ENCODE measurements at places on chromosomes 16 and 17.

- no peak for DNase-seq
Observed at GRCh38 chr16:79563921-79564320, 36.6 kb downstream of the MAF start.

DNA sequence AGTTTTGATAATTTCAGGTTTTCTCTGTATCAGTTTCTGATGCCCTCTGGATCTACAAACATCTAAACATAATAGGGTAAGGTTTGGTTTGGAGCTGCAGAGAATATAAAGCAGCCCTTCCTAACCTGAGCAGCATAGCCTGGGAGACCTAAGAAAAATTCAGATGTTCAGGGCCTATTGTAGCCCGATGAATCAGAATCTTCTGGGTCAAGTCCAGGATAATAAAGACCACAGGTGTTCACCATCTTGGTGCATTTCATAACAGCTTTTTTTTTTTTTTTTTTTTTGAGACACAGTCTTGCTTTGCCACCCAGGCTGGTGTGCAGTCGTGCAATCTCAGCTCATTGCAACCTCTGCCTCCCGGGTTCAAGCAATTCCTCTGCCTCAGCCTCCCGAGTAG is 19.7 kb upstream of the ARHGAP17 start:
- DNase-seq: no peak

DNA sequence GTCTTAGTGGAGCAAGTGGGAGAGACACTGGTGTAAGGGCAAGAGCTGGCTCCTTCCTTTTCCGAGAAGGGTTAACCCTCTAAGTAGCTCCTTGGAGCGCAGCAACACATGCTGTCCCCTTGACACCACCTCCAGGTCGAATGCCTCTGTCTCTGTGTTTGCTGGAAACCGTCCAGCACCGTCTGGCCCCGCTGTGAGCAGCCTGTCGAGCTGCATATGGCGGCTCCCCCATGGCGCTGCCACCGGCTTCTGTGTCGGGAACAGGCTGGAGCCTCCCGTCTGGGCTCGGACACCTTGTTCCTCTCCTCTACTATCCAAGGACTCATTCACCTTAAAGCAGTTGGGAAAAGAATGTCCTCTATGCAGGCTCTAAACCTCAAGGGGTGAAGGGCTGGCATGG is 28.9 kb upstream of the WSCD1 start:
- DNase-seq: no peak

GRCh38 chr16:86510465-86511261 is at the start of gene FOXF1:
TSS of gene FOXF1 (plus strand) at chr16:86510527. CDS start at chr16:86510570, 43 bp downstream.
- no peak for DNase-seq

GRCh38 chr17:38663964-38664644 is 10.7 kb downstream of the EPOP start:
- no peak for DNase-seq

GRCh38 chr16:66517586-66518263 is 32.2 kb downstream of the TK2 start:
- no peak for DNase-seq

DNA sequence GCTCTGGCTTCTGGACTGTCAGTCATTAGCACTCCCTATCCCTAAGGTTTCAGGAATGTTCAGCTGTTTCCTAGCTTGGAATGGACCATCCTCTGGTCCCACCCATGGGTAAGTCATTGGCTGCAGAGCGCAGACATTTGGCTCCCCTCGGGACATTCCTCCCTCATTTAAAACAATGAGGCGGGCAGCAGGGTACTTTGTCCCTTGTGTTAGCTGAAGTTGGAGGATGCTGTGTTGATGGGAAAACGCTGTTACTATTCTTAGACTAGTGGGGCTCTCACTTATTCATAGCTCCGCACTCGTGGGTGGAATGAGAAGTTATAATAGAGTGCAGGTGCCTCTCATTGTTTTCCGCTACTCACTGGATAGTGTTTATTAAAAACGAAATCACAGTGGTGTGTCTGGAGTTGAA is 673.8 kb downstream of the WWOX start:
- DNase-seq: no peak

All from stimulated activated CD8-positive, alpha-beta memory T cell treated with anti-CD3 and anti-CD28 coated beads, Interleukin-4, amount 100 ng/mL, for 1 hour (primary cell).